ENCODE measurements at places on chromosomes 16 and 17.

GRCh38 chr17:13024526-13025257, 6.9 kb upstream of the ELAC2 start:
- no peak overlapping the region for H3K27ac ChIP-seq
- no peaks in the 10 kb centered on the region for H3K27me3 ChIP-seq
- DNase-seq, result no peak
- H3K4me1 ChIP-seq, result peaks cover 4% of the 10 kb centered on the region
- H3K4me3 ChIP-seq, result no peak overlapping the region

DNA sequence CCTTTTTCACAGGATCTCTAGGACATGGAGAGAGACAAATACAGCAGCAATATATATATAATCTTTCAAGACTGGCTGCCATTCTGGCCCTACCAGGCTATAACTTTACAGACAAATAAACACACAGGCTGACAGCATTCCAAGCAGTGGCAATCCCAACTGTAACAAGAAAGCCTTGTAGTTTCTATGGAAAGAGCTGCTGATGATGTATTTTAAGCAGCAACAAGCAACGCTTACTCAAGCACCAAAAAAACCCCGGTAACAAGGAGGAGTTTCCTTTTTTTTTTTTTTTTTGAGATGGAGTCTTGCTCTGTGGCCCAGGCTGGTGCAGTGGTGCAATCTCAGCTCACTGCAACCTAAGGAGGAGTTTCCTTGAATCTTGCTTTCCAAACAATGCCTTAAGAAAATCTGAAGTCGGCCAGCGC, 23.2 kb downstream of the LSM12 start:
- peaks cover 20% of the 10 kb centered on the region for H3K36me3 ChIP-seq
- no peak for DNase-seq
- no peaks in the 10 kb centered on the region for H3K27me3 ChIP-seq
- no peak overlapping the region for H3K27ac ChIP-seq
- H3K4me3 ChIP-seq, result no peak overlapping the region
- H3K4me1 ChIP-seq, result peaks cover 5% of the 10 kb centered on the region

DNA sequence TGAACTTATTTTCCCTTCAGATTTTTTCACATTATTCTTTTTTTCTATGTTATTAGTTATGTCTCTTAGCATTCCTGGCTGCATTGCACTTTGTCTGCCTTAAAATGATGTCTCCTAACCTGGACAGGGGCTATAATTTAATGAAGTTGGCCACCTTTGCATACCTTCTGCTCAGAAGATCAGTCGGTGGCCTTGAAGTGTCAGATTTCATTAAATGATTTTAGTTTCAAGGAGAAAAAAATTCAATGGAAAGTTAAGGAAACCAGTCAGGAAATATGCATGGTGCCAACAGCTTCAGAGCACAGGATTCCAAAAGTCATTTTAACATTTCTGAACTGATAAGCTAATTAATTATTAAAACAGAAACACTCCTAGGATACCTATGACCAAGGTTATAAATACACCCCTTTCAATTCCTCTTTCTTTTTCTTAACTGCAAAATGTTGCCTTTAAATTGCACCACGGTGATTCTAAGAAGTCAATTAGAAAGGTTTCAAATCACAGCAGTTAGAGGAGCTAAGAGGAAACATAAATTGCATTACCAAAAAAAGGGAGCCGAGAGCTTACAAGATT, 533.4 kb downstream of the KCNJ2 start:
- H3K4me1 ChIP-seq, result no peaks in the 10 kb centered on the region
- H3K27ac ChIP-seq, result no peak overlapping the region
- DNase-seq, result no peak
- H3K36me3 ChIP-seq, result no peaks in the 10 kb centered on the region
- no peak overlapping the region for H3K4me3 ChIP-seq

- DNase-seq, result no peak
- no peak overlapping the region for H3K27ac ChIP-seq
- peaks cover 20% of the 10 kb centered on the region for H3K4me1 ChIP-seq
- H3K36me3 ChIP-seq, result no peaks in the 10 kb centered on the region
Measured at GRCh38 chr17:17445925-17446665, 30.7 kb upstream of the MED9 start.

GRCh38 chr17:7552621-7553051, 3.8 kb downstream of the TNFSF12 start:
- H3K36me3 ChIP-seq, result peaks cover 15% of the 10 kb centered on the region
- DNase-seq, result no peak
- peaks cover 24% of the 10 kb centered on the region for H3K4me1 ChIP-seq
- H3K4me3 ChIP-seq, result no peak overlapping the region
- H3K27ac ChIP-seq, result no peak overlapping the region
- H3K27me3 ChIP-seq, result peaks cover 2% of the 10 kb centered on the region
